GM04504 (cell line): ENCODE measurements at places on chromosomes 2 and 18.

DNA sequence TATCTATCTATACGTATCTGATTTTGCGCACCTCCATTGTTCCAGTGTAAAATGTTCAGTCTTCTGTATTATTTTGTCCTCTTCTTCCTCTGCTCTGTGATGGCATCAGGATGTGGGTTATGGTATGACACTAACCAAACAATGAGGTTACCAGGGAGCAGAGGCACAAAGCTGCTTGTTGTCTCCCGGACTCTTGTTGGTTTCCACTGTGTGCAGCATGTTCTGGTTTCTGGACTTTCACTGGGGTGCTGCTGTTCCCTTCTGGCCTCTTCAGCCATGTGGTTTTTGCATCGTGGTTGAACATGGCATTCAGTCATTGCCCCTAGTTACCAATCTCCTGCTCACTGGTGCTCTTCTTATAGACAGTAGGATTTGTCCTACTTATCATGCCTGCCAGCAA lies 665.9 kb downstream of the CBLN2 start:
- DNase-seq: no peak

GRCh38 chr2:23502096-23502495 lies 117.1 kb downstream of the KLHL29 start:
- no peak for DNase-seq

GRCh38 chr2:101516349-101516748 lies 41.4 kb upstream of the RFX8 start:
- DNase-seq: no peak

- no peak for DNase-seq
Observed at GRCh38 chr18:27614951-27615844, 430.1 kb upstream of the CHST9 start.

GRCh38 chr2:239753401-239753837 lies 271.7 kb downstream of the NDUFA10 start:
- no peak for DNase-seq

DNA sequence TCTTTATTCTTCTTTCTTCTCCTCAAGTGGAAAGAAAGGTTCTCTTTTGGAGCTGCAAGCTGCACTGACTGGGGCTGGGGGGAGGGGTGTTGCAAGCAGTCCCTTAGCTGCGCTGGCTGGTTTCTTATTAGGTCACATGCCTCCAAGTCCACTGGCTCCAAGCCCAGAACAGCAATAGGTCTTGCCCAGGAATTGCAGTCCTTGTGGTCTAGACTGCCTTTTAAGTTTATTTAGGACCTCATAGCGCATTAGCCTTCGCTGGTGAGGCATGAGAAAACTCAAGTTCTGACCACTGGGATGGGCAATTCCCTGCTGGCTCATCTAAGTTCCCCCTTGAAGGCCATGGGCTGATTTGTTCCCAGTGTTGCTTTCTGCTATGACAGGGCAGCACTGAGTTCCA lies 138.6 kb upstream of the SCN7A start:
- no peak for DNase-seq

- DNase-seq: no peak
Observed at GRCh38 chr2:6724605-6725140, 141.0 kb downstream of the CMPK2 start.

GRCh38 chr2:178008636-178009289 lies 63.8 kb downstream of the PDE11A start:
- DNase-seq: peak; percentile 34

DNA sequence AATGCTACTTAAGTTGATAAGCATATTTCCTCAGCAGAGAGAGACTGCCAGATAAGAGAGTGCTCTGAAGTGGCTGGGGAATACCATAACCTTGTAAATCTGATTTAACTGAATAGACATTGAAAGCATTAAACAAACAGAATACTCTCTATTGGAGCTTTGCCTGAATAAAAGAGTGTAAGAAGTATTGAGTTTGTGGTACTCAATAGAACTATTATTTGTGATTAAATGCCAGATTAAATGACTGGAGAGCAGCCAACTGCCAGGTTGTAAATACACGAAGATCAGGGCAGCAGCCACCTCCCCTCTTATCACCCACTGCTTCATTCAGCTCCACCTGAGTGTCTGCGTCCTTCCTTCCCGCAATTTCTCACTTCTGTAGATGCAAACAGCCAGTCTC lies 373.6 kb downstream of the DCDC2C start:
- DNase-seq: no peak

DNA sequence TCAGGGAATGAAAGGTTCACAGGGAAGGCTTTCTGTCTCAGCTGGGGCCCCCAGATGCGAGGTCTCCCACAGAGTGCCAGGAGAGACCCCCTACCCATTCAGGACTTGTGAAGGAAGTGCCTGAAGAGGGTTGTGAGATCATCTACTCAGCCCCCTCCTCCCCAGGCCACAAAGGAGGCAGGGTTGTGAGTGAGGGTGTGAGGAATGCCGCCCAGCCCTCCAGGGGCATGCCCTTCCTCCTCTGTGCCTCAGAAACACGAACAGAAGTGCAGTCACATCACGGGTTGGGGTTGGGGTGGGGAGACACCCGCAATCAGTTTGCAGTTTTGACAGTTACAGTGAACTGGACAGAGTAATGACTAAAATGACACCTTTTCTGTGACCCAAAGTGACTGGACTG lies 5.0 kb downstream of the MAL start:
- DNase-seq: no peak

DNA sequence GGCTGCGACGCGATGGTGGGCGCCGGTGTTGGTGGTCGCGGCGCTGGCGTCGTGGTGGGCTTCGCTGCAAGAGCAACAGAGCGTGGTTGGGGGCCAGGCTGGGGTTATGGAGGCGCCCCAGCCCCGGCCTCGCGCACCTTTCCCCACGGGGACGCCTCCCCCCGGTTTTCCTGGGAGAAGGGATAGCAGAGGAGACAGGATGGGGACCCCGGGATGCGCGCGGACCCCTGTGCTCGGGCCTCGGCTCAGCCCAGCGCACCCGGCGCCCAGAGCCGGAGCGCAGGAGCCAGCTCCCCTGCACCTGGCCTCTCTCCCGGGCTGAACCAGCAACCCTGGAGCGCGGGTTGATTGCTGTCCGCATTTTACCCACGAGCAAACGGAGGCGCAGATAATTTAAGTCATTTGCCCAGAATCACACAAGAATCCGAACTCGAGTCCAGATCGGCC lies 1.0 kb downstream of the CD8A start:
- DNase-seq: no peak
